ENCODE measurements at places on chromosomes 4 and X.

DNA sequence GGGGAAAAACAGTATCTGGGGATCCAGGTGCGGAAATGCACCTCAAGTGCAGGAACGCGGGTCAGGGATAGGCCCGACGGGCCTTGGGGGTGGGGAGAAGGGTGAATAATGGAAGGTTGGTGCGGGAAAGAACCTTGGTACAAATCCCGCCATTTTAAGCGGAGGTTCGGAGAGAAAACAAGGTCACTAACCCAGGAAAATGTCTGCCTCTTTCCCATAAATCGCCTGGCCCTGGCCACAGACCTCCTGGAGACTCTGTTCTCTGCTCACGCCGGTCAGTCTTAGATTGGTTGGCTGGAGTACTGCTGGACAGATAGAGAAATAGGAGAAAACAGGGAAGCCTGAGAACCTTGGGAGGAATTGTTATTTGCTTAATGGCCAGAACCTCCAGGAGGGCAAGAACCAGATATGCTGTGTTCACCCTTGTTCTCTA, 897 bp upstream of the FBXL5 start:
- DNase-seq, result no peak

DNA sequence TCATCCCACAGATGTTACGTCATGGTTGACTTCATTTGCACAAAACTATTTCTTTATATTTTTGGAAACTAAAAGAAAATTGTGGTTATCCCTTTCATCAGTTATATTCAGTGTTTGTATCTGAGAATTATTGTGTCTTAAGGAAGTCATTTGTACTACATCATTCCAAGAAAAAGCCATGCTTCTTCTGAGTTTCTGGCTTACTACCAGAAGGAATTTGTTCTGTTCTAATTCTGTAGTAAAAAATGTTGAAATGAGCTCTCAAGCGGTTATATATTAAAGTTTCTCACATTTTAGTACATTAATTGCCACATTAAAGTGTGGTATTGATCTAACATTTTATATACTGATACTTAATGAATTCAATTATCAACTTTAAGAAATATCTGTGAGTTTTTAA, 1844.5 kb downstream of the PCDH7 start:
- DNase-seq, result no peak

DNA sequence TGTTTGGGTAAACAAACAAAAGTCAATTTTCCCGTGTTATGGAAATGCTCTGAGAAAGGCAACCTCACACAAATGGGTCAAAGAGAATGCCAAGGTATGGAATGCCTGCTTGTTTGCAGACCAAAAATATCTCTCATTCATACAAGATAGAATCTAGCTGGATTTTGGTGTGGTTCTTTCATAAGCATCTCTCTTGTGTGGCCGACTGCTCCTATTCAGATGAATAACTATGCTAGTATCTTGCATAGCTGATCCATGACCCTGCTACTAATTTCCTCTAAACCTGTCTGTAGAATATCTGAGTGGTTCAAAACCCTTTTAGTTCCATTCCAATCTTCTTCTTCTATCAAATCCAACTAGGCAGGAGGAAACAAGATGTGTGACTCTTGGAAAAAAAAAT, 28.2 kb upstream of the SORBS2 start:
- no peak for DNase-seq

DNA sequence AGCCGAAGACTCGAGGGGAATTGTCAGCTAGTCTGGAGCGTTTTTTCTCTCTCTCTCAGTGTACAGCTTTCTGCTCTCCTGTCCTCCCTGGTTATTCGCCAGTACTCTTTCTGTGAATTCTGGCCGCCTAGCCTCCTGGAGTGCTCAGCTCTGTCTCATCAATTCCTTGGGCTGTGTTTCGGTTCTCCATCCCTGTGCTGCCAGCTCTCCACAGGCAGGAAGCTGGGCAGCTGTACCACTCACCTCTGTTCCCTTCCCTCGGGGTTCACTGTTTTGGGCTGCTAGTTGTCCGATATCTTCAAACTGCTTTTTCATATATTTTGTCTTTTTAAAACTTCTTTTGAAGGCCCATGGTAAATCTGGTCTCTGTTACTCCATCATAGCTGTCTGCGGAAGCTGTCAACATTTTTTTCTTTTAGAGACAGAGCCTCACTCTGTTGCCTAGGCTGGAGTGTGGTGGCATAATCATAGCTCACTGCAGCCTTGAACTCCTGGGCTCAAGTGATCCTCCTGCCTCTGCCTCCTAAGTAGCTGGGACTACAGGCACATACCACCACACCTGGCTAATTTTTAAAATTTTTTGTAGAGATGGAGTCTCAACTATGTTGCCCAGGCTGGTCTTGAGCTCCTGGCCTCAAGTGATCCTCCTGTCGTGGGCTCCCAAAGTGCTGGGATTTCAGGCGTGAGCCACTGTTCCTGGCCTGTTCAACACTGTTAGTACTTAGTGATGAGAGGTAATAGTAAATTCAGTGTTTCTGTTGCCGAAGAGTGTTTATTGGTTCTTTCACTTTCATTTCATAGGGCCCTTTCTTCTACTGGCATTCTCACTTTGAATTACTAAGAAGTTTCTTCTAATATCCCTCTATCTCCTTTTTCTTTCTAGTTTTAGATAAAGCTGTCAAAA, 18.6 kb downstream of the ZCCHC4 start:
- DNase-seq, result no peak

- no peak for DNase-seq
These were observed 127.8 kb downstream of the UBE2K start for GRCh38 chr4:39825741-39826231.

DNA sequence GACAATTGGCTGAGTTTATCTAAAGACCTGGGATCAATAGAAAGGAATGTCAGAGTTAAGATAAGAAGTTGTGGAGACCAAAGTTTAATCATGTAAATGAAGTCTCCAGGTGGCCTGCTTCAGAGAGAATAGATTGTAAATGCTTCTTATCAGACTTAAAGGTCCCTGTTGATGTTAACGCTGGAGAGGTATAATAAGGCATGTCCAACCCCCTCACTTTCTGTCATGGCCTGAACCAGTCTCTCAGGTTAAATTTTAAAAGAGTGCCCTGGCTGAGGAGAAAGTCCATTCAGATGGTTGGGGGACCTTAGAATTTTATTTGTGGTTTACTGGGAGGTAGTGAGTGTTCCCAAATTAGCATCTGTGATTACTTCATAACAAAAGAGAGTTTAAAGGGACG, 86.7 kb downstream of the AKAP4 start:
- DNase-seq, result no peak

DNA sequence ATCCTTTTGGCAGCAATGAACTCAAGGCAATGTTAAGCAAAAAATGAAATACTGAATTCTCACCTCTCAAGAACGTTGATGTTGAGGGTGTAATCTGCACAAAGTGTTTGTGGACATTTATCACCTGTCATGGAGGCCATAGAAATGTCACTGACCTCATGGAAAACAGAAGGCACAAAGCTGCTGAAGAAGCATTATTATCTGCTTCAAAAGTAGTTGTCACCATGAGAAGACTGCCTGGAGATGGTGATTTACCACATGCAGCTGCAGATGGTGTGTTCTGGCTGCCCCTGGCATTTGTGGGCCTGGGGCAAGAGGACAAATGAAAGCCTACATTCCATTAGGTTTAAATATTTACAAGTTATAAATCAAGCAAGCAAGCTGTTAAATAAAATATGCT, 116.8 kb upstream of the RPS6KA3 start:
- DNase-seq, result no peak

DNA sequence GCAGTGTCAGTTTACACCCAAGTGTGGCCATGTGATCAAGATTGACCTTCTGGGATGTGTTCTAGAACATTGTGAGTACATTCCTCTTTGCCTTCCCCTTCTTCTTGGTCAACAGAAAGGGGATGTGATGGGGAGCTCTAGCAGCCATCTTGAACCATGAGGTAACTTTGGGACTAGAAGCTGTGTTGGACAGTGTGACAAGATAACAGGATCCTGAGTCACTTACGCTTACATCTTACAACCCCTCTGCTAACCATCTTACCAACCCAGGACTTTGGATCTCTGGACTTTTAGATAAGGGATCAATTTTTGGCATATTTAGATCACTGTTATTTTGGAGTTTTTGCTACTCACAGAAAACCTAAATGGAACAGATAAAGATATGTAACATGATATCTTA, 625.6 kb downstream of the BCOR start:
- DNase-seq, result no peak

- DNase-seq, result no peak
These were observed 183.4 kb downstream of the OPHN1 start for GRCh38 chrX:68249903-68250302.

GRCh38 chr4:33316578-33316977, 2596.4 kb downstream of the PCDH7 start:
- no peak for DNase-seq

- no peak for DNase-seq
These were observed 5.6 kb upstream of the TXK start for GRCh38 chr4:48139691-48140090.

DNA sequence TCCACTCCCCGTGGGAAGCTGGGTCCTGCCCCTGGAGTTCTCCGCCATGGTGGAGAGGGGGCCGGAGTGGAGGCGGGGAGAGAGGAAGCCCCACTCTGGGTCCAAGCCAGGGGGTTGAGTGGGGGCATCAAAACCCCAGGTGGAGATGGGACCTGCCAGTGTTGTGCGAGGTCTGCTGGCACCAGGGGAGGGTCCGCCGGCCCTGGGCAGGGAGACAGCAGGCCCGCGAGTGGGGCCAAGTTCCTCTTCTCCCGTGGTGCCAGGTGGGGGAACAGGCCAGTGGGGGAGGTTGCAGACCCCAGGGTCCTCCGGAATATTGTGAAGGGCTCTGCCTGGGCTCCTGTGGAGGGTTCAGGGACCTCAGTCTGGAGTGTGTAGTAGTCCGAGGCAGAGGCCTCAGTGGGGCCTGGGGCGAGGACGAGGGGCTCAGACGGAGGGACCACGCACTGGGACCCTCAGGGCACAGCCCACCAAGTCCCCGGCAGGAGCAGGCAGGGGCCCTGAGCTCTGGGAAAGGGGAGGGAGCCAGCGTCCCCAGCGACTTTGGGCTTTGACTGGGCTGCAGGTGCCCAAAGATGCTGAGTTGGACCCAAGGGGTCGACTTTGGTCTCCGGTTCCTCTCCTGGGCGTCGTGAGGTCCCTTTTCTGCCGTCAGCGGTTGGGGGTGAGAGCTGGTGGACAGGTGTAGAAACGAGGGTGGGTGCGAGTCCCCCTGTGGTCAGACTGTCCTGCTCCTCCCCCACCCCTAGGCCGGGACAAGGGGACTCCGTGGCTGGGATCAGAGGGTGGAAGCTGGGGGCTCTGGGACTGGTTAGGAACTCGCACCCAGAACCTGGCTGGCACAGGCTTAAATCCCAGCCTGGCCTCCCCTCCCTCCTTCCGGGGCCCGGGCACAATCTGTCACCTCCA, 43.8 kb upstream of the NKX1-1 start:
- DNase-seq, result no peak

- no peak for DNase-seq
These were observed 151.3 kb upstream of the KCNIP4 start for GRCh38 chr4:22099896-22100295.

- DNase-seq, result no peak
These were observed 198.1 kb upstream of the NUDT6 start for GRCh38 chr4:123120473-123120872.

GRCh38 chr4:170122252-170122651, 32.5 kb upstream of the AADAT start:
- DNase-seq, result no peak

- no peak for DNase-seq
These were observed 218.5 kb downstream of the APBB2 start for GRCh38 chr4:40995850-40996249.

GRCh38 chr4:128528793-128529553, 241.4 kb upstream of the PGRMC2 start:
- DNase-seq, result no peak

- DNase-seq, result no peak
These were observed 27.5 kb downstream of the NSD2 start for GRCh38 chr4:1898681-1899080.

DNA sequence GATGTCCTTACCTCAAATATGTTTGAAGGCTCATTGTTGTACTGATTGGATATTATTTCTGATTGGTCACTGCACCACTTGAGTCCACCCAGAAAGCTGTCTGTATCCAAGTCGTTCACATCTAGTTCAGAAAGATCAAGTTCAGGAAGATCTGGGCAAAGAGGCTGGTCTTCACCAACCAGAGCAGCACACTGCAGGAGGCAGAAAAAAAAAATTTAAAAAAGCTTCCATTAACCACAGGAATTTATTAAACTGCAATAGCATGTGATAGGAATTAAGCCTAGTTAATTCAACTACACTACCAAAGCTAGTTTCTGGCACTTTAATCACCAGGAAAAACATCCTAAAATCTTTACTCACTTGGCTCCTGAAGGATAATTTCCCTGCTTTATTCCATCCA, 5.1 kb downstream of the PPARGC1A start:
- no peak for DNase-seq

All from stimulated activated naive B cell treated with anti-CD40 and anti-IgM and Interleukin-4, amounts not matched to agents 10 μg/mL and 1 μg/mL and 100 μg/mL, for 72 hours (primary cell).